Effector CD8-positive, alpha-beta T cell (primary cell): ENCODE measurements at places on chromosomes 16 and 17.

GRCh38 chr17:80109713-80110446 lies 8.5 kb downstream of the GAA start:
- no peak for DNase-seq

DNA sequence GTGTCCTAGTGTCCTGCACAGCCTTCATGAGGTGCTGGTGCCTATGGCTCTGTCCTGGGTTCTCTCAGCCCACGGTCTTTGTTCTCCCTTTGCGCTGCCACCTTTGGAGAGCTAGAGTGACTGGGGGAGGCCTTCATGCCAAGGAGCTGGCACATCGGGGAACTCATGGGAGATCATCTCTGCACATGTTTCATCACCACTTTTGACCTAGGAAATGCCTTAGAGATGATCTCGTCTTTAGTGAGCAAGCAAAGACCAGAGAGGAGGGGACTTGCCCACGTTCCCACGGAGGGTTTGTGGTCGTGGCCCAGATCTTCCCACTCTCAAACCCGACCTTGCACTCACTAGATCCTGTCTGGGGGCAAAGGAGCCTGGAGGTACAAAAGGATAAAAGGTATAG lies 23.5 kb downstream of the TBX4 start:
- DNase-seq, result no peak

- no peak for DNase-seq
Measured at GRCh38 chr16:62208934-62209333, 172.7 kb upstream of the CDH8 start.

- DNase-seq, result no peak
Measured at GRCh38 chr17:69936996-69937395, 138.0 kb upstream of the KCNJ16 start.

GRCh38 chr17:62737513-62737912 lies 70.6 kb downstream of the MARCHF10 start:
- no peak for DNase-seq

DNA sequence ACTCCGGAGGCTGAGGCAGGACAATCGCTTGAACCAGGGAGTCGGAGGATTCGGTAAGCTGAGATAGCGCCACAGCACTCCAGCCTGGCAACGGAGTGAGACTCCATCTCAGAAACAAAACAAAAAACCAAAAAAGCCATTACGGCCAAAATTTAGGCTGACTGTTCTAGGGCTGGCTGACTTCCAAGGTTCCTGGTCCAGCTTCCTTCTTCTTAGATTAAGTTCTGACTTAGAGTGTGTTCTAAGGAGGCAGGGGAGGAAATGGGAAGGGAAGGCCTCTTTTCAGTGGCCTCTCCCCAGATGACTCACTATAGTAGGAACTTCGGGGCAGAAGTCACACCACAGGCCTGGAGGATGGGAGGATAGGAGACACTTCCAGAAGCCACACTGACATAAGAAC lies 27.7 kb upstream of the CLEC18B start:
- DNase-seq, result no peak

DNA sequence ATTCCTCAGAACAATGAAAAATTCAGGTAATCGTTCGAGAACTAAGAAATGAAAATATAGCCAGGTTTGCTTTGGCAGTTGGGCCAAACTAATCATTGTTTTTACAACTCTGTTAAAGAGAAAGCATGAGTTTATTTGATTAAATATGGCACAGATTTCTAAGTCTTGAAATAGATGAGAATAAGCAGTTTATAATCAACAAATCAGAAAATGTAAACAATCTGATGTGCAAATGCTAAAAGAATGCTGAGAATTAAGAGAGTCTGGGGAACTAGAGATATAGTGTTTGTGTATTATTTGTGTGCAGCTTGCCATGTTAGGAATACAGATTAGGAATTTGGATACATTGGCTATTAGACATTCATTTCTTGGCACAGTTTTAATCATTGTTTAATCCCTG lies 212.5 kb downstream of the TANC2 start:
- DNase-seq, result no peak

DNA sequence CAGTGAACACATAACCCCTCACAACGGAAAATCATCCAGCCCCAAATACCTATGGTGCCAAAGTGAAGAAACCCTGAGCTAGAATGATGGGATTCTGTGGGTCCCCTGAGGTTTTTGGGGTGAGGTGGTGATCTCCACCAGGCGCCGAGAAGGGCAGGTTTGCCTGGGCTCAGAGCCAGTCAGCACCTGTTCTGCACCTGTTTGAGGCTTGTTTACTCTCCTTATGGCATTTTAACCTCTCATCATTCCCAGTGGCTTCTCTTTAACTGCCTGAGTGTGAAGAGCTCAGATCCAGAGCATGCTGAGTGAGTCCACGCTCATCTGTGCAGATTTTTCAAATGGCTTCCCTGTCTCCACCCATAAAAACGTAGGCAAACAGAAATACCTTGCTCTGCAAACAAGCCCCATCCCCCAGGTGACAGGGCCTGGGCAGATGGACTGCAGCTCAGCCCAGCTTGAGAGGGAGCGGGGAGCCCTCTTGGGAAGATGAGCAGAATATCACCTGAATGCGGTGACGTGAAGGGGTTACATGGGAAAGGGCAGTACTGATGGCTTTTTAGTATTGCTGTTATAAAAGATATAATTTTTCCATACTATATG lies 40.1 kb upstream of the CLEC19A start:
- DNase-seq, result no peak

DNA sequence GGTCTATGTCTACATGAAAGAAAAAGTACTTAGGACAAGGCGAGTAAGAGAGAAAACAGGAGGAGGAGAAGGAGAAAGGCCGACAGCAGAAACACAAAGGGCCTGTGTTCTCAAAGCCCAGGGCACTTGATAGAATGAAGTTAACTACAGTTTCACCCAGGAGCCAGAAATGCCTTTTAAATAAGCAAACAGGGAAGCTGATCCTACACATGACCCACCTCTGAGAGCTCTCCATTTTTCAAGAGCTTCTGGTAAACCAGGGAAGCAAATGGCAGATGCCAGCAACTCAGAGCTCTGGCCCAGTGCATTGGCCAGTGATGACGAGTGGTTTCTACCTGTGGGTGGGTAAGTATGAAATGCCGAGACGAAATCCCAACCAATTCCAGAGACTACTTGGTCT lies 163.4 kb downstream of the ZFHX3 start:
- DNase-seq, result no peak

GRCh38 chr17:80110447-80110812 lies 9.0 kb downstream of the GAA start:
- no peak for DNase-seq

- DNase-seq, result no peak
Measured at GRCh38 chr17:36934692-36935630, 2.3 kb upstream of the LHX1 start.

GRCh38 chr16:87345726-87346424 lies 28.7 kb upstream of the C16orf95 start:
- DNase-seq, result no peak

- DNase-seq, result peak; percentile 51
Measured at GRCh38 chr16:58501242-58502131, 1.5 kb downstream of the NDRG4 start.

- no peak for DNase-seq
Measured at GRCh38 chr17:41512546-41513167, 6.0 kb downstream of the KRT15 start.

- no peak for DNase-seq
Measured at GRCh38 chr17:3318336-3318735, 20.2 kb upstream of the OR3A1 start.

GRCh38 chr16:64983963-64984362 lies 137.9 kb downstream of the CDH11 start:
- no peak for DNase-seq

DNA sequence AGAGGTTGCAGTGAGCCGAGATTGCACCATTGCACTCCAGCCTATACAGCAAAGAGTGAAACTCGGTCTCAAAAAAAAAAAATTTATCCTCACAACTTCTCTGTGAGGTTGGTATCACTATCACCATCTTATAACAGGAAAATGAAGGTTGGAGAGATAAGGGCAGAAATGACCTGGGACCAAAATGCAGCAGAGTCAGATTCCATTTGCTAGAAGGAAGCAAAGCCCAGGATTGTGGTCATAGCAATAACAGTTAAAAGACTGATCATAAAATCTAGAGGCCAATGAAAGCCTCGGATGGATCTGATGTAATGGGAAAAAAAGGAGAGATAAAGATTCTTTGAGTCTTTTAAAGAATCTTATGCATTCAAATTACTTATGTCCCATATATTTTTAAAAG lies 69.6 kb upstream of the TEKT1 start:
- no peak for DNase-seq

GRCh38 chr16:53501216-53501859 lies 1.7 kb downstream of the AKTIP start:
- no peak for DNase-seq

DNA sequence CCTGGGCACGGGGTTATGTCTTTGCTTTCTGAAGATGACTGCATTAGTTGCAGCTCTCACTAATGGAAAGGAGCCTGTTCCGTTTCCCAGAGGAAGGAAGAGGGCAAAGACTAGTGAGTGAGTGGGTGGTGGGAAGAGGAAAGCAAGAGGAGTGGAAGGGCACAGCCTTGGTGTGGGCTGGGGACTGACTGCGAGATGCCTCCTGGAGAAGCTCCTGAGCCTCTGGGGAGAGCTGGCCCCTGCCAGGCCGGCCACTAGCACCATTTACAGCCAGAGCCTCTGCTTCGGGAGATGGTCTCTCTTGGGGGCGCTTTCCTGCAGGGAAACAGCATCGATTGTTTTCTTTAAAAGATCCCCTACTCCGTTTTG lies 825 bp upstream of the RHBDL3 start:
- no peak for DNase-seq
